ENCODE measurements at places on chromosomes 1 and 21.

DNA sequence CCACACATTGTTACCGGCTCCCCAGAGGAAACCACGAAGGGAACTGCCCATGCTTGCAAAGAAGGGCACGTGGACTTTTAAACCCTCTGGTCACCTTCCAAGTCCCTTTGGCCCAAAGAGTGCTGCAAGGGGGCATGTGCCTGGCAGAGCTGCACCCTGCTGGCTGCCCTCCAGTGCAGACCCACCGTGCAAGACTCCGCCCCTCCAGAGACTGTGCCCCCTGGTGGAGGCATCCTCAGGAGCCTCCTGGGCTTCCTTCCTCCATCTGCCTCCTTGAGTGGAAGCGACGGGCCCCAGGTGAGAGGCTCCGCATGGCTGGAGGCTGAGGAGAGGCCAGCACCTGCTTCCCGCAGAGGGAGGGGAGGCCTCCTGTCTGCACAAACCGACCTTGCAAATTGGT is 100.6 kb downstream of the CRYAA start:
- peak; percentile 56 for DNase-seq

- DNase-seq: no peak
These were observed 7.9 kb downstream of the TCHH start for GRCh38 chr1:152107031-152107983.

DNA sequence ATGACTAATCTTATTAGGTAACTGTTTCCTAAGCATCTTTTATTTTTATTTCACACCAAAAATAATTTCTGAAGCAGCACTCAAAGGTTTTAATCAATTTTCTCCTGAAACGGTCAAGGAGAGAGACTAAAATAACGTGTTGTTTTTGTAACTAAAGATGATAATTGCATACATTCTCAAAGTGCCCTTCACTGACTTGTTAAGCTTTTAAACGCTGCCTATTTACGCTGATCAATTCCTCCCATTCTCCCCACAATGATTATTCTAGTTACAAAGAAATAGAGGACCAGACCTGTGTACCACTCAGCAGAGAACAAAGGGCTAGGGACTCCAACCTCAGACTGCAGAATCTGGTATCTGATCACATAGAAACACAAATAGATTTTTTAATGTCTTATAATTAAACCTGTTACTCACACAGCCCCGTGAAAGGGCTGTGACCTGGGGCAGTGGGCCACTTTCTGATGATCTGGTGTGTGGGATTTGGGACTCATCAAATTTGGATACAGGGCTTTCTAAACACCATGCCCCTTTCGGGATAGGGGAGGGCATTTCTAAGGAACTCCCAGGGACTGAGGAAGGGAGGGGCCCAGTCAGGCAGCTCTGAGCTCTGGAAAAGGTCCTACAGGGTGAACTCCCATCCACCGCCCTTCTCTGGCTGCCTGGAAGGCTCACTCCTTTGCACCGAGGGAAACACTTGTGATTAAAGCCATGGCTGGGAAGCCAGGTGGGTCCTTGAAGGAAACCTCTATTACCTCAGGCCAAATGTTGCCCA is 65.2 kb downstream of the BCAR3 start:
- no peak for DNase-seq

GRCh38 chr1:226349801-226350518 is 41.0 kb upstream of the LIN9 start:
- DNase-seq: no peak

GRCh38 chr1:153251988-153252387 is 7.5 kb upstream of the LORICRIN start:
- no peak for DNase-seq

DNA sequence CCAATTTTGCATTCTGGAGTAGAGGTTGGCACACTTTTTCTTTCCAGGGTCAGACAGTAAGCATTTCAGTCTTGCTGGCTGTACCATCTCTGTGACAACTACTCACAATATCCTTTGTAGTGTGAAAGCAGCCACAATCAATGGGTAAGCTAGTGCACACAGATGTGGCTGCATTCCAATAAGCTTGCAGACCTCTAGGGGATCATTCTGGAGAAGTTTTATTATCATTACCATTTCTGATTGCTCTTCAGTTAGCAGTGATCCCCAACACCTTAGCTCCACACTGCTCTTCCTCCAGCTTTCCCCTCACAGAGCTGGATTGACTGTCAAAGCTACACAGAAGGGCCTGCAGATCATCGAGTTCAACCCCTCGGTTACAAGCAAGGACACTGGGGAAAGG is 9.1 kb downstream of the RXRG start:
- no peak for DNase-seq

- DNase-seq: no peak
These were observed 17.4 kb upstream of the ACTRT2 start for GRCh38 chr1:3003941-3004270.

GRCh38 chr1:91730801-91731732 is 154.9 kb downstream of the TGFBR3 start:
- DNase-seq: no peak

GRCh38 chr1:44297695-44298400 is 57.2 kb downstream of the ERI3 start:
- DNase-seq: no peak

GRCh38 chr1:114467491-114467890 is 43.5 kb downstream of the TRIM33 start:
- no peak for DNase-seq

- DNase-seq: no peak
These were observed 53.1 kb upstream of the ATF3 start for GRCh38 chr1:212555426-212555825.

DNA sequence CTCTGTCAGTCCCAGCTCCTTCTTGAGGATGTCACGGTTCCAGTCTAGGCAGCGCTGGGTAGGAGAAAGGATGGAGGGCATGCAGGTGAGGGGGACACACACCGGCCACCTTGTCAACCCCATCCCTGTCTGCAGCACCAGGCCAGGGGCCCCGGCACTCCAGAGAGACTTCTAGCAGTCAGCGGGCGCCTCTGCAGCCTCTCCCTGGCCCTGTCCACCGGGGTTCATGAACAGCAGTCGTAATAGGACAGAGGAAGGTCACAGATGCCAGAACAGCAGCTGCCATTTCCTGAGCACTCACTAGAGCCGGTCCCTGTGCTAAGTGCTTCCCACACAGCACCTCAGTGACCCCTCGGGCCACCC is 16.3 kb upstream of the SDHB start:
- no peak for DNase-seq

- DNase-seq: no peak
These were observed 107.9 kb downstream of the SUSD4 start for GRCh38 chr1:223256034-223256433.

- DNase-seq: no peak
These were observed 54.2 kb downstream of the PBX1 start for GRCh38 chr1:164613176-164613575.

DNA sequence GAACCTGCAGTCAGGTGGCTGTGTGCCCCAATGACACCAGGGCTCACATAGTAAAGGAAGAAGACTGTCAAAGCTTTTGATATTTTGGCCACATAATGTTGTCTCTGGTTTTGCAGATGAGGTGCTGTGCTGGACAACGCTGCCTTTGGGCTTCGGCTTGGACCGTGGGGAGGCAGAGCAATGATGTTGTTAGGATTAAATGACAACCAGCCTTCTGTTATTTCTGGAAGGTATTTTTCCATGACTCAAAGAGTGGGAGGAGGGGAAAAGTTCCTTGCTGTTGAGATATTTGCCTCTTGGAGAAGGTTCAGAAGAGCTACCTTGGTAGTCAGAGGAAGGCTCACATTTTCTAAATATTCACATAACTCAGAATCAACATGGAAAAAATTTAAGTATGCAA is 187.3 kb upstream of the GALNT2 start:
- DNase-seq: no peak

DNA sequence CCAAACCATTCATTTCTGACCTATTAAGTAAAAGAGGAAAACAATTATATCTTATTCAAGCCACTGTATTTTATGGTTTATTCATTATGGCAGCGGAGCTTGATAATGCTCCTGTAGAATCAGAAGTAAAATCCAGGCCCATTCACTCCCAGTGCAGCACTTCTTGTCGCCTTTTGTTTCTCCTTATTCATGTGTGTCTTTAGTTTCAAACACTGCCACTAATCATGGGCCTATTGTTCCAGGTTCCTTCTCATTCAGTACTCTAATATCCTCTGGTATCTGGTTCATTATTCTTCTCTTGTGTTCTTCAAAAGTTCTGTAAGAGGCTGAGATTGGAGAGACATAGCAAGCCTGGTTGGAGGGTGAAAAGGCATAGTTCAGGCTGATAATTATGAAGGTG is 218.3 kb downstream of the LRRIQ3 start:
- no peak for DNase-seq

GRCh38 chr21:37064841-37065240 is 8.0 kb downstream of the PIGP start:
- no peak for DNase-seq

DNA sequence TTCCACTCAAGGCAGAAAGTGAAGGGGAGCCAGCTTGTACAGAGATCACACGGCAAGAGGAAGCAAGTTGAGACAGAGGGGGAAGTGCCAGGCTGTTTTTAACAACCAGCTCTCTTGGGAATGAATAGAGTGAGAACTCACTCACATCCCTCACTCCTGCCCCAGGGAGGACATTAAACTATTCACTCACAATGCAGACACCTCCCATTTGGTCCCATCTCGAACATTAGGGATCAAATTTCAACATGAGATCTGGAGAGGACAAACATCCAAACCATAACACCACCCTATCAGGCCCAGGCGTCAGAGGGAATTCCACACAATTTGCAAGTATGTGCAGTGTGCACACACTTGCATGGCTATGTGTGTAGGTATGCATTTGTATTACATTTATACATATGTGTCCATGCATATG is 62.7 kb downstream of the DMAP1 start:
- no peak for DNase-seq

- no peak for DNase-seq
These were observed 130.1 kb downstream of the ADAMTS1 start for GRCh38 chr21:26715116-26715515.

DNA sequence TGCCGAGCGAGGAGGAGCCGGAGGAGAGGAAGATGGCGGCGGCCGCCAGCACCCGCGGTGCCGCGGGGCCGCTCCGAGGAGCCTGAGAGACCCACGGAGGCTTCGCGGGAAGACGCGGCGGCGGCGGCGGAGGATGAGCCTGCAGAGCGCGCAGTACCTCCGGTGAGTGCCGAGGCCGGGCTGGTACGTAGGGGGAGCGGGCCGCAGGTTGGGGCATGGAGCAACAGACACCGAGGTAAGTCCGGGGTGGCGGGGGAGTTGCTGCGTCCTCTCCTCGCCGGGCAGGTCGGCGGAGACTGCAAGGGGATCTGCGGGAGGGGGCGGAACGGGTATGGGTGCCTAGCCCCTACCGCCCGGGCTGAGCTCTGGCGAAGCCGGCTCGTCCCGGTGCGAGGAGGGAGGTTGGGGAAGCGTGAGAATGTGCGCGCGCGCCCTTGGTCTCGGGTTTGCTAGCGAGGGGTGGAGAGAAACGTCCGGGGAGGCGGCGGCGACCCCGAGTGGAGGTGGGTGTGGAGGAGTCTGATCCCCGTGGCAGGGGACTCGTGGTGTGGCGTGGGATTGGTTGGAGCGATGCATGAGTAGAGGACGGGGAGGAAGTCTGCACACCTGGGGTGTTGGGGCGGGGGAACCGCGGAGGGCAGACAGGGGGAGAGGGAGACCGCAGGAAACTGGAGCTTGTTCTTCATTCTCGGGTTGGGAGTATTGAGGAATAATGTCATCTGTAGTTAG is at the start of gene SMG7:
Gene SMG7 (plus strand): TSS at position 12 of the 729 bp plus-strand sequence. CDS start 122 bp downstream, at position 134.
- DNase-seq: peak; percentile 62

DNA sequence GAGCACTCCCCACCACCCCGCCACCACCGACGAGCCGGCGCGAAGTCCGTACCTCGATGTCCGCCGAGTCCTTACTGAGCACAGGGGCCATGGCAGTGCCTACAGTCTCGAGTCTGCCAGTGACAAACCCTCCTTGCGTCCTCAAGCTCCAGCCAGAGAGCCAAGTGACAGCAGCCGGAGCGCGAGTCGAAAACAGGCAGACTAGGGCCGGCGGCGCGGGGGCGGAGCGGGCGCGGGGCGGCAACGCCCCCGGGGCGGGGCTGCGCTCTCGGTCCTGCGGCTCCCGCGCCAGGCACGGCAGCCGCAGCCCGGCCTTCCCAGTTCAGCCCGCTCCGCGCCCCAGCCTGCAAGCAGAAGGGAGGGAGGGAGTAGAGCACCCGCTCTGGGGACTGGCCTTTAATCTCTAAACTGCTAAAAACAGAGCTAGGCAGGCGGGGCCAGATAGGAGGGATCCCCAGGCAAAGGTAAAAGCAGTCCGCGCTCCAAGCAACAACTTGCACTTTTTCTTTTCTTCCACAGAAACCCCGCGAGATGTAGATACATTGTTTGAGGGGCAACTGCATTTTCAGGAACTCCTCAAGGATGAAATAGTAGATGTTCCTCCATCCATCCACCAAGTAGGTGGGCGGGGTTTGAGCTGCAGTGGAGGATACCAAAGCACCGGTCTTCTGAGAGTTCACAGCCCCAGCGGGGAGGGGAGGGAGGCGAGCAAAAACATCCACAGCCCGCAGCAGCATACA is at the start of gene DPYD:
Gene DPYD (minus strand): TSS at position 203 of the 740 bp plus-strand sequence. CDS start 112 bp downstream, at position 91.
- peak; percentile 90 for DNase-seq

- no peak for DNase-seq
These were observed 19.1 kb downstream of the SPATA45 start for GRCh38 chr1:212828395-212828794.

- DNase-seq: no peak
These were observed 71.2 kb downstream of the SNRPE start for GRCh38 chr1:203932556-203932955.

- DNase-seq: no peak
These were observed 178.7 kb downstream of the CYYR1 start for GRCh38 chr21:26394341-26394740.

DNA sequence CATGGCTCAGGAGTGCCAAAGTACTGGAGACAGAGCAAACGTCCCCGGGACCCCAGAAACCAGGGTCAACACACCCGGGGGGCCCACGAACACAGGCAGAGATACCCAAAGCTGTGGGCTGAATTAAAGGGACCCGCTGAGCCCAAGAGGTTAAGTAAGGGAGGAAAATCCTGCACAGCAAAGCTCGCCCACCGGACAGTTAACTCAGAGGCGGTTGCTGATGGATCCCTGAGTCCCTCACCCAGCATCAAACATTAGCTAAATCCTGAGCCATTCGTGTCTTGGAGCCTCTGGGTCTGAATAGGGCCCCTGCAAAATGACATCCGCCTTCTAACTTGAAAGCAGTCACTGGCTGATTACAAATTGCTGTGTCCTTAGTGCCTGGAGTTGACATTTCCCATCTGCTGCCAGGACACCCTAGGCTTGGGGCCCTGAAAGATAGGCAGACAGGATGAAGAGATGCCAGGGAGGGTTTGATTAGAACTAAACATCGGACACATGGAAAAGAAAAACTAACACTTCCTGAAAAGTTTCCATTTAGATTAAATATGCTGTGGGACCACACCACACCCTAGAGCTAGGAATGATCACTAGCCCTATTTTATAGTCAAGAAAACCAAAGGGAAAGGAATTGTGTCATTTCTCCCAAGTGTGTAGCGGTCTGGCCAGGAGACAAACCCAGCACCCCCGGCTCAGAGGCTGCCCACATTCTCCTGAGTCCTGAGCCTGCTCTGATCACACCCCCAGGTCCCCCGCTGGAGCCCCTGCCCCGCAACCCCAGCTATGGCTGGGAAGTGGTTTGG is 239.3 kb downstream of the NPHP4 start:
- no peak for DNase-seq

Measured in activated T-cell treated with anti-CD3 and anti-CD28 coated beads, Interleukin-2, amount 50 U/mL, for 1 hour (primary cell).